ENCODE measurements at places on chromosomes 4 and X.

GRCh38 chr4:57051524-57051923 lies 58.7 kb downstream of the IGFBP7 start:
- no peak for DNase-seq

DNA sequence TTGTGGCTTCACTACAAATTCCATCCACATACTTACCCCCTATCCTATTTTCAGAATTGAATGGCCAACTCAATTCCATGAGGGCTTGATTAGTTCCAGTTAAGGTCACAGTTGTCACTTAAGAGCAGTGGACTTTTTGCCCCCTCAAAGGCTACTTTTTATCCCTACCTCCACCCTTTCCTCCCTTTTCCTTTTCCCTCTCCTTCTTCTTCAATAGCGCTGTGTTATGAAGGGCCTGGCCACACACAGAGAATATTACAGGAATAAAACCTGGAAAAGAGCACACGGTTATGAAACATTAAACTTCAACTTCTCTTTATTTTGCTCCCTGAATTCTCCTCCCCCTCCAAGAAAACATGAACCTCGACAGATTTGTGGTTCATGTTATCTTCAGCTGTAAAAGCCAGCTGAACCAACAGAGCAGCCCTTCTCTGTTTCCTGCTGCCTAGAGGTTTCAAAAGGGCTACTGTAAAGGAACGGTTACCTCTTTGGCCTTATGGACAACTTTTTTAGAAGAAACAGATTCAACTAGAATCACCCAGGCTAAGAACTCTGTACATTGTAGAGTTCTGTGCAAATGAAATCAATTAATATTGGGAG lies 87.0 kb upstream of the RPL34 start:
- DNase-seq = no peak

- no peak for DNase-seq
Observed at GRCh38 chr4:23068287-23068686, 375.6 kb downstream of the GBA3 start.

DNA sequence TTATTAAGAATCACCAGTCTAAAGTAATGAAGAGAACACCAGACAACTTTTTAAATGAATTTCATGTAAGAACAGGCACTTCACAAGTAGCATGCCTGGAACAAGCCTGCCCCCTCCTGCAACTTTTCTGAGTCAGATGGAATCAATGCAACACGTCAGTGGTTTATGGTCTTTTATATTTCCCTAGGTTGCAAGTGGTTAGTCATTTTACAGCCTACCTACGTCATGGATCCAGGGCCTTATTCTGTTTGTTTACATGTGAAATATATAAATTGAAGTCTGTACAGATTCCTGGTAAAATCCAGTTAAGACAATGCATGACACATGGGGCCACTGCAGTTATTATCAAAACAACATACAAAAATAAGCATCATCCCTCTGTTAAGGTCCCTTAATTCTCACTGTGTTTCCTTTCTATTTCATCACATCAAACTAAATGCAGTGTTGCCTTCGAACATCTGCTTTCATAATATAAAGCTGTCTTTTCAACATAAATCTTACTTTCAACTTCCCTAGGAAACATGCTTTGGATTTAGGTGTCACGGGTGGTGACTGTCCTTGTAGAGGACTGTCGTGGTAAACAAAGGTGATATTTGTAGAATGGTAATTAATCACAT lies 309.3 kb downstream of the FRMPD4 start:
- no peak for DNase-seq

DNA sequence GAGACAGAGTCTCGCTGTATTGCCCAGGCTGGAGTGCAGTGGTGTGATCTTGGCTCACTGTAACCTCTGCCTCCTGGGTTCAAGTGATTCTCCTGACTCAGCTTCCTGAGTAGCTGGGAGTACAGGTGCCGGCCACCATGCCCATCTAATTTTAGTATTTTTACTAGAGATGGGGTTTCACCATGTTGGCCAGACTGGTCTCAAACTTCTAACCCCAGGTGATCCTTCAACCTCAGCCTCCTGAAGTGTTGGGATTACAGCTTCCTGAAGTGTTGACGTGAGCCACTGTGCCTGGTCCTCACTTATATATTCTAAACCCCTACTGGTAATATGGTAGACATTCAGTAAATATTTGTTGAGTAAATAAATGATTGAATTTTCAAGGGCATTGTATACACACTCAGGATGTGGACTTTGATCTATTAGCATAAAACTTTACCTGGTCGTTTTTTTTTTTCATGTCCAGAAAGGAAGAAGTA lies 33.0 kb downstream of the MTHFD2L start:
- no peak for DNase-seq

DNA sequence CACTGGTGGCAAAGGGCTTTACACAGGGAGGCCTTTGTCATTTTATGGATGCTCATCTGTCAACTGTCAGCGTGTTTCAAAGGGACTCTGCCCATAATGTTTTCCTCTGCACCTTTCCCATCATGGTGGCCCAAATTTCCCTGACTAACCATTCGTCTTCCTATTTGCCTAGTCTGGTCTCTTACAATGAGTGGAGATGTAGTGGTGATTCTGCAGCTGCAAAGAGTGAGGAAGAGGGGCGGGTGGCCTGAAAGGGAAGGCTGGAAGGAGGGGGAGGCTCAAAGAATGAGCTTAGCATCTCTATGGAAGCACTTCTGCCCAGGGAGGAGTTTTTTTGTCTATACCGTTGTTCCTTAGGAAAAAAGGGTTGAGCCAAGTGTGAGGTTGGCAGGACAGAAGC lies 447.5 kb downstream of the NKX6-1 start:
- DNase-seq = no peak

DNA sequence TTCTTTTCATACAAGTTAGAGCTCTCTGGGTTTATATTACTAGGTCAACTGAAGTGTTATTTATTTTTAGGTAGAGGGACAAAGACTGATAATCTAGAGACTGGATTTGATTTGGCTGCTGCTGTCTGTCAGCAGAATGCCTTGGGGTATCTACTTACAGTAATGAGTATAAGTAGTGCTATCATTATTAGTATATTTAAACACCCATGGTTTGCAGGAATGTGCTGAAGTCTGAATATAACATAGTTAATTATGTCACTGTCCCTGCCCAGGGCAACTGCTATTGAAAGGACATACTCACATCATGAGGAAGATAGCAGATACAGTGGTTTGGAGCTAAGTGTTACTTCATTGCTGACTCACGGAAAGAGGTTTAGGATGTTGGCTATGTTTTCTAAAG lies 76.2 kb downstream of the PRRG1 start:
- no peak for DNase-seq

DNA sequence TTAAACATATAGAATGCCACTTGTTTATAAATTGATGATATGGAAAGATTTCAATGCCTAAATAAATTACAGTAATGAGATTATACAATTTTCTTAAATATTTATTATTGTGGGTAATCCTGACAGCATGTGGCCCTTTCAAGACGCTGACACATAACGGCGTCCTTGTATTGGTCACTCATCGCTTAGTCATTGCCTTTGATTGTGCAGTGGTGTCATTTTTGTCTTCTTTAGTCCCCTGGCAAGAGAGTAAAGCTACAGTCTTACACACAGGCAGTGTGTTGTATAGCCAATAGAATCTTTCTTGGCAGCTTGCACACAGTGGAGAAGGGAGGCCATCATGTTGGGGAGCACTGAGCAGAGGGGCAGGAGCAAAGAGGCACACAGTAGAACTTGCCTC lies 361.8 kb upstream of the GALNT7 start:
- DNase-seq = no peak

DNA sequence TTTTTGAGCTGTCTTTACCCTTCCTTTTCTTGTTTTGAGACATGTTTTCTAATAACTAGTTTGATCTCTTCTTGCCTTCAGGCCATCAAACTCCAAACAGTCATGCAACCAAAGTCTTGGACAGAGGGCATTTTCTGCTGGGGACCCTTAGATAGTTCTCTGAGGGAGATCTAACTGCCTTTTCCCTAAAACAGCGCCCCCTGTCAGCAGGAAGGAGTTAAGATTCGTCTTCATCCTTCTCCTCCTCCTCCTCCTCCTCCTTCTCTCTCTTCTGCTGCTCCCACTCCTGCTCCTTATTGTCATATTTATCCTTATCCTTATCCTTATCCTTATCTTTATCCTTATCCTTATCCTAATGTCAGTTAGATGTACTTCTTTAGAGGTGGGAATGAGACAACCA lies 417.2 kb downstream of the TRAM1L1 start:
- no peak for DNase-seq

Data from bone marrow (tissue), 2 donors.